ENCODE measurements at places on chromosomes 7 and 10. TPM values are rescaled to one million over a fixed set of nuclear protein-coding genes. Genes with fewer than 3 reads are reported as not detected.

IKZF1 gene
- not detected for total RNA-seq

BICC1 gene
- 11.9 TPM for total RNA-seq

MMRN2 gene
- total RNA-seq: 1.9 TPM

NDUFB2 gene
- 296 TPM for total RNA-seq

OR6V1 gene
- total RNA-seq: not detected

DNA sequence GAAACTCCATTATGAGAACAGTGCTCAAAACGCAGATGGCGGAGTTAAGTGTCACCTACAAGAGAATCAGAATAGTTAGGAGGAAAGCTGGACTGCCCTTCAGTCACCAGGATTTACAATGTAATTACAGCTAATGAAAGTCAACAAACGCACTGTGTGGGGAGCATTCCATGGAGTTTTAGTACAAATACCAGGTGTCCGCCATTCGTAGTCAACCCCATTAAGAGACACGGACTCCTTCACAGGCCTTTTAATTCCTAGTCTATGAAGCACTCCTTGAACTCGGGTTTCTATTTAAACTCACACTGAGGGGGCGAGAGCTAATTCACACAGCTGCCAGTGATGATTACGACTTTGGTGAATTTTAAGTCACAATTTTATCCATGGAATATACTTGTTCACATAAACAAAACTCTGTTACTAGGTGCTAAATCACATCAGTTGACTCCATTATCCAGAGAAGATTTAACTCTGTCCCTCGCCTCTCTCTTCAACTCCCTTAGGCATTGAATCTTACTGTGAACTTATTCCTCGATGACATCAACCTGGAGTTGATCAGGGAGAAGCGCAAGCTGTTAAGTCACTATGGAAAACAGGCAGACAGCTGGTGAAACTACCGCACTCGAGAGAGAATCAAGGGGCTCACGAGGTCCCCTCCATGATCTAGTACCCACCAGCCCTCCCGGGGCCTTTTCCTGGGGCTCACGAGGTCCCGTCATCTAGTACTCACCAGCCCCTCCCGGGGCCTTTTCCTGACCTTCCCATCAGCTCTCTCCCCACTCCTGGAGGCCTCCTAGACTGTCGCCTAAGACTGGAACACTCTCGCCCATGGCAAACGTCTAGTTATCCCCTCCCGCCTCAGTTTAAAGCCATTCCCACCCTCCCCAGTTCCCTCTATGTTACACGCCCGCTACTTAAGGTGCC, 1.5 kb downstream of the ZFAND2A start:
- DNase-seq: no peak

CALHM2 gene
- total RNA-seq: 1.3 TPM

AHCYL2 gene
- 9.2 TPM for total RNA-seq

ARHGAP22 gene
- total RNA-seq: 14.9 TPM

DNA sequence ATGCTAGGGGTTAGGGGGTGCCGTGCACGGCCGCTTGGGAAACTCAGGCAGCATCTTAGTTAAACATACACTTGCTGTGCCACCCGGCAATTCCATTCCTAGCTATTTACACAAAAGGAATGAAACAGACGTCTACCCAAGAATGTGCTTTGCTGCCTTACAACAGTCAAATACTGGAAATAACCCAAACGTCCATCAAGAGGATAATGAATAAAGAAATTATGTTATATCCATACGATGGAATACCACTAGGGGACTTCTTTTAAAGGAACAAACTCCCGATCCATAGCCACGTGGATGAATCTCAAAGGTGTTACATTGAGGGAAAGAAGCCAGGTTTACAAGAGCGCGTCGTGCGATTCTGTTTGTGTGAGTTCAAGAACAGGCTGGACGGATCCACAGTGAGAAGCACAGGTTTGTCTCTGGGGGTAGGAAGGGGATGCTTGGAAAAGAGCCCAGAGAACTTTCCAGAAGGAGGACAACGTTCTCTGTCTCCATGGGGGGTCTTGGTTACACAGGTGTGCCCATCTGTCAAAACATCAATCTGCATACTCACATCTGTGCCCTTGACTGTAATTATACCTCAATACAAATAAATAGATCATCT, 41.8 kb downstream of the STK32C start:
- DNase-seq: no peak

GRCh38 chr10:102770792-102771191, 27.0 kb downstream of the WBP1L start:
- no peak for DNase-seq

DNA sequence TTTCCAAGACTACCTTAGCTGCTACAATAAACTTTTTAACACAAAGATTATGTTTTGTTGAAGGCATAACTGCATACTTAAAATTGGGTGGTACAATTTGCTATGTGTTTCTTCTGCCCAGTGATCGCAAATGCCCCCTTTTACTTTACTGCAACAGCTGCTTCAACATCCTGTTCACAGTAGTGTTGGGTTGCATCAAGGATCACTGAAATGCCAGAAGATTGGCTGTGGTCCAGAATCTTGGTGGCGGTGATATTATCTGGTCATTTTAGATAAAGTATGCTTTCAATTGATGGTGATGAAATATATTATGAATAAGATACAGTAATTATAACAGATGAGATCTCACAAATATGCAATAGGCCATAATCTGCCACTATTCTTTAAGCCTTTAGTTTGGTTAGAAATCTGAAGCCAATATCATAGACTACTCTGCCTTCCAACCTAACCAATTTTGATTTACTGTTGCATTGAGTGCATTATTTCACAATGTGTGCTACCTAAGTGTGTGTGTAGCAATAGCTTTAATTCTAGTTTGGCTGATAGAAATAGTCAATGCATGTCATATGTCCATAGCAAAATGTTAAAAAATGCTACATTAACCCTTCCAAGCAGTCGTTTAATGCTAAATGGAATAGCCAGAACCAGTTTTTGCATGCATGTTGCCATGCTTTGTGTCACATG, 29.8 kb upstream of the ING3 start:
- DNase-seq: no peak

DNA sequence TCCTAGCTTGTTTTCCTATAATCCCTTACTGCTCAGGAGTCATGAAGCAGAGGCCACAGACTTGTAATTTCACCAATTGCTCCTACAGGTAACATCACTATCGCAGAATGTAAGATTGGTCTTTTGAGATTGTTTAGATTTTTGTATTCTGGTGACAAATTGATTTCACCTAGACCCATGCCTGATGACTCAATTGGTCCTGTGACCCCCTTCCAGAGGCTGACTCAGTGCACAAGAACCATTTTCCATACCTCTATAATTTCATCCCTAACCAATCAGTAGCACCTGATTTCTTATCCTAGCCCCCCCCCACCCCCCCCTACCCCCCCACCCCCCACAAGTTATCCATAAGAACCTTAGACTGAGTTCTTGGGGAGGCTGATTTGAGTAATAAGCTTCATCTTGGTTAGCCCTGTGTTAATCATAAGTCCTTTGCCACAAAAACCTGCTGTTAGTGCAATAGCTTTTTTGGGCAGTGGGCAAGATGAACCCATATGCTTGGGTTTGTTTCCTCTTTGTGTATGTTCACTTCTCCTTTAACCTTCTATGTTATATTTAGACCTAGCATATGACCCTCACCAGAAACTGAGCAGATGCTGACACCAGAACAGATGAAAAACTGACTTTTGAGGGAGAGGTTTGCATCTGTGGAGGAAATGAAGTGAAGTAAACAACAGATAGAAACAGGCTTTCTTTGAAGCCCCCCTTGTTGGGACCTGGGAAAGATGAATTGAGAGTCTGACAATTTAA, 187.1 kb downstream of the KIF20B start:
- no peak for DNase-seq

GRCh38 chr7:157877298-157878090, 540.7 kb downstream of the DNAJB6 start:
- DNase-seq: no peak

DNA sequence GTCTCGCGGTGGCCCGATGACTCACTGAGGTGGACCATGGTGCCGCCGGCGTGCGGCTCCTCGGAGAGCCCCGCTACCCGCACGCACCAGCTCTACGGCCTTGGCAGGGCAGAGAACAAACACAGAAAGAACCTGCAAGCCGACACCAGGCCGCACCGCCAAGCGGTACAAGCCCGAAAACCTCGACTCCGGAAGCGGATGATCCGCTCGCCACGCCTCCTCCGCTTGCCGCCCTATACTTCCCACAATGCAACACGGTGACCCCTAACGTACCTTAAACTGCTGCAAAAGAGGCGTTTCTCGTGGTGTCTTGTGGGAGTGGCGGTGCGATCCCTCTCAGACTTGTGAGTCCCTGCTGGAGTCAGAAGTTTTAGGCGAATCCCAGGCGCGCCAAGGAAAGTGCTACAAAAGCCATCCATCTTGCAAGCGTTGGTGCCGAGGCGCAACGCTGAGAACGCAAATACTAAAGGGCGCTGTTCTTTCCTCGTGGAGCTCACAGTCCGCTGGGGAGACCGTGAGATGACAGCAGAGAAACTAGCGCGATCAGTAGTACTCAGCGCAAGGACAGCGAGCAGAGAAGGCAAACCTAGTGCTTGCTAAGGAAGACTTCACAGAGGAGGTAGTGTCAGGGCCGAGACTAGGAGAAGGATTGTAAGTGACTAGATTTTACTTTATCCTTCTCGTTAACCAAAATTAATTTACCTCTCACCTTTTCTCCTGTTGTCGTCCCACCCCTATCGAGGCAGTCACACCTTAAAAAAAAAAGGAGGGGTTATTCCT, at the start of gene MRPS16:
MRPS16 (minus strand) TSS at position 200 of the 780 bp plus-strand sequence; CDS start at position 38, 162 bp downstream.
- peak; percentile 100 for DNase-seq

DNA sequence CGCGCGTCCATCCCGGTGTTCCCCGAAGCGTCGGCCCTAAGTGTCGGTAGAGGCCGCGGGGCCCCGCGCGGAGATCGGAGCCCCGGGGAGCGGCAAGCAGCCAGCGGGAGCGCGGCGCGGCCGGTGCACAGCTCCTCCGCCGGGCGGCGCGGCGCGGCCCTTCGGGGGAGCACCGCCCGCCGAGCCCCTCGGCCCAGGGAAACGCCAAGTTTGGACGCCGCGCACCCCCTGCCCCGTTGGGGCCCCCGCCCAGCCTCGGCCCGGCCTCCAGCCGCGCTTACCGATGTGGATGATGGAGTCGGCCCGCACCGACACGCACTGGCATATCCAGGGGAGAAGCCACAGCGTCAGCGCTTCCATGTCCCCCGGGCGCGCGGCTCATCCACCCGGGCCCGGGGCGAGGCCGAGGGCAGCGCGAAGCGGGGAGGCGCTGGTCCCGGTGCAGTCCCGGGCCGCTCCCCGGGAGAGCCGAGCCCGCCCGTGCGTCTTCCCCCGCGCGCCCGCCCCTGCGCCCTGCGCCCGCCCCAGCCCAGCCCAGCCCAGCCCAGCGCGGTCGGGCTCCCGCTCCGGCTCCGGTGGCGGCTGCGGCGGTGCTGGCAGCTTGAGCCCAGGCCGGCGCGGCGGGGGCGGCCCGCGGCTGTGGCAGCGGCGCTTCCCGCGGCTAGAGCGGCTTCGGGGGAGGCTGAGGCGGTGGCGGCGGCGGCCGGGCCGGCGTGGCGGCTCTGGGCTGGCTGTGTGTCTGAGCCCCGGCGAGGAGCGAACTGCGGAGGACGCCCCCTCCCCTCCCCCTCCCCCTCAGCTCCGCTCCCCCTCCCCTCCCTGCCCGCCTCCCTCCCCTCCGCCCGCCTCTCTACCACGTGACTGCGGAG, at the start of gene GRID1:
GRID1 (minus strand) TSS at position 763 of the 869 bp plus-strand sequence.
- DNase-seq: no peak

DNA sequence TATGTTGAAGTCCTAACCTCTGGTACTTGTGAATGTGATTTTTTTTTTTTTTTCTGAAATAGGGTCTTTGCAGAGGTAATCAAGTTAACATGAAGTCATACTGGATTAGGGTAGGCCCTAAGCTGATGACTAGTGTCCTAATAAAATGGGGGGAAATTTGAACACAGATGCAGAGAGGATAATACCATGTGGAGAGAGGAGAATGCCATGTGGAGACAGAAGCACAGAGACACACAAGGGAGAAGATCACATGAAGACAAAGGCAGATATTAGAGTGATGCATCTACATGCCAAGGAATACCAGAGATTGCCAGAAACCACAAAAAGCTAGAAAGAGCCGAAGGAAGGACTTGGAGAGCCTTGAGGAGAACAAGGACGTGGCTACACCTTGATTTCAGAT, 28.5 kb upstream of the ARMC3 start:
- no peak for DNase-seq

DNA sequence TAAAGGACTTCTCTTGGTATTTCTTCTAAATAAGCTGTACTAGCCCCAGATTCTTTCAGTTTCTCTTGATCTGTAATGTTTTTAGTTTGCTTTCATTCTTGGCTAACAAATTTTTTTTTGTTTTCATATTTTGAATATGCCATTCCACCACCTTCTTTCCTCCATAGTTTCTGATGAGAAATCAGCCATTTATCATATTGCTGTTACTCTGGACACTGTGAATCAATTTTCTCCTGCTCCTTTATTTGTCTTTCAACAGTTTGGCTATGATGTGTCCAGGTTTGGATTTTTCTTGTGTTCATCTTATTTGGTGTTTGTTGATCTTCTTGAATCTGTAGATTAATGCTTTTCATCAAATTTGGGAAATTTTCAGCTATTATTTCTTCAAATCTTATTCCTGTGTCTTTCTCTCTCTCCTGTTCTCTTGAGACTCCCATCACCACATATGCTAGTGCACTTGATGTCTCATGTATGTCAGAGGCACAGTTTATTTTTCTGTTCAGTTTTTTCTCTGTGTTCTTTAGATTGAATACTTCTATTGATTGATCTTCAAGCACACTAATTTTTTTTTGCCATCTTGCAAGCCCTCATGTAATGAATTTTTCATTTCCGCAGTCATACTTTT, 15.0 kb downstream of the ELFN1 start:
- DNase-seq: no peak

ANKRD7 gene
- not detected for total RNA-seq

GRCh38 chr10:103519798-103520197, 26.3 kb downstream of the NEURL1 start:
- DNase-seq: no peak

- DNase-seq: no peak
Measured at GRCh38 chr10:110843031-110843430, 28.7 kb upstream of the PDCD4 start.

All from PC-3 (cell line).